ENCODE measurements at places on chromosomes 7 and 10.

DNA sequence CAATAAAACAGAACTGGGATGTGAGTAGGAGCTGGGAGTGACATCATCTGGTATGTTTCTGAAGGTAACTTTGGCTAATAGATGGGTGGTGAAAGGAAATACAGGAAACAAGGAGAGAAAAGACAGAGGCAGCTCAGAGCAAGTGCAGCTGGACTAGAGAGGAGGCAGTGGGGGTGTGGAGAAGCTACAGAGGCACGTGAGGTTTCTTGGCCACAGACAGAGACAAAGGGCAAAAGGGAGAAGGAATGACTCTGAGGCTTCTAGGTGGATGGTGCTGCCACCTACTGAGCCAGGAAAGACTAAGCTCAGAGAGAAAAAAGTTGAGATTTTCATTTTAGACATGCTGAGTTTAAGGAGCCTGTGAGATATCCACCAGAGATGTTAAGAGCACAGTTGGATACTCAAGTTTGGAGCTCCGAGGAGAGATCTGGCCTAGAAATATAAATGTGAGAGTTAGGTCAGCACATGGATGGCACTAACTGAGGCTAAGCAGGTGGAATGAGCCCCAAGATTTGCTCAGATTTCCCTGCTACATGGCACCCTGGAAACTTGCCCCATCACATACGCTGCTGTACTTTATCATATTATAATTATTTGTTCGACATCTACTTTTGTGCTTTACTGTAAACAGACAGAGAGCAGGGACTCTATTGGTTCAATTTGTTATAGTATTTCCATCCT, 293.0 kb upstream of the IMMP2L start:
- peak; percentile 91 for DNase-seq

DNA sequence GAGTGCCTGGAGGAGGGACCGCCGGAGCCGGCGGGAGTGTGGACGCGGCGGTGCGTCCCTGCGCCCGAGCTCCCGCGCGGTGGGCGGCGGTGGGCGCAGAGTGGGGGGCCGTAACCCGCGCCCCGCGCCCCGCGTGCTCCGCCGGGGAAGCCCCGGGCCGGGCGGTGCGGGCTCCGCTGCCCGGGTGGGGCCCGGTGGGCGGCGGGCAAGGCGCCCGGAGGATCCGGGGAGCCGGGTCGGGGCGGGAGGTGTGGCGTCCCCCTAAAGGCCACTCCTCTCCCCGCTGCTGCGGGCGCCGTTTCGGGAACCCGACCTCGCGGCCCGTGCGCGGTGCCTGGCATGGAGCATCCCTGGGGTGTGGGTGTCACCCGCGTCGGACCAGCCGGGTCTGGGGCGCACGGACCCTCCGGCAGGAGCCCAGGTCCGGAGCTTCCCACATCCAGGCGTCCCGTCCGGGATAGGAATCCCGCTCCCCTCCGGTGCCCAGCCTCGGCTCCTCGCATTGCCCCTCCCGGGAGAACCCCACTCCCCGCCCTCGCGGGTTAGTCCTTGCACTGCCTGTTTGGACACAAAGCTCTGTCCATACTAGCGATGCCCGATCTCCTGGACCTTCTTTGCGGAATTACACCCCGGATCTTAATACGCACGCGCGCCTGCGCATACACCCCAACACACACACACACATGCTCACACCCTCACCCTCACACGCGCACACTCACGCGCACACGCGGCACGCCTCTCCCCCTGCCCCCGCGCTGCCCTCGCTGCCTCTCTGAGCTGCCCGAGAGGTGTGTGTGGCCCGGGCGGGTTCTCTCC, 723 bp downstream of the MTURN start:
- DNase-seq, result peak; percentile 67

DNA sequence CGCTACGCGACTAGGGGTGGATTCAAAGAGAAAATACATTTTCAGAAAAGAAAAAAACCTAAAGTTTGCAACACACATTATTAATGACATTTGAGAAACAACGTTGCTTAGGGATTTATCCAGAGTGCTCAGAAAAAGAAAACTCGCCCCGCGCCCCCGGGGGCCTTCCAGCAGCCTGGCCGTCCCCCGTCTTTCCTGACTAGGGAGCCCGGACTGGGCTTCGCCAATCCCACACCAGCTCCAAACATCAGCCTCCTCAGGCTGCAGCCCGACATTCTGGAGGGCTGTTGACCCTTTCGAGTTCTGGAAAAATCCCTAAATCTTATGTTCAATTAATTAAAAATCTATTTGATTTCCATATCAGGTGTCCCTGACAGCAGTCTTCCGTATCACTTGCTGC, 48.6 kb downstream of the CLEC2L start:
- DNase-seq, result no peak

GRCh38 chr7:94649450-94649849, 6.5 kb downstream of the SGCE start:
- DNase-seq, result no peak

DNA sequence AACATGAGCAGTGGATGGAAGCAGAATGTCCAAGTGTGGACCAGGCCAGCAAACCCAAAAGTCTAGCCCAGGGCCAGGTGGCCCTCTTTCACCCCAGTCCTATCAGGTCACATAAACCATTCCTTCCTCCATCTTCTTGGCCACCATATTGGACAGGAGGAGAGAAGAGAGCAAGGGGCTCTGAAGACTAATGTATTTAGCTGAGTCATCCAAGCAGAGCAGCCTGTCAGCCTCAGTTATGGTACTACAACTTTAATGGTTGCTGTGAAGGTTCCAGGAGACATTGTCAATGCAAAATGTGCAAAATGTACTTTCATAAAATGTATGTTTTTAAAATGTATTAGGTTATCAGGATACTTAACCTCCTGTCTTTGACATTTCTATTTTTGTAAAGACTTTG, 159.5 kb downstream of the GPAM start:
- no peak for DNase-seq

DNA sequence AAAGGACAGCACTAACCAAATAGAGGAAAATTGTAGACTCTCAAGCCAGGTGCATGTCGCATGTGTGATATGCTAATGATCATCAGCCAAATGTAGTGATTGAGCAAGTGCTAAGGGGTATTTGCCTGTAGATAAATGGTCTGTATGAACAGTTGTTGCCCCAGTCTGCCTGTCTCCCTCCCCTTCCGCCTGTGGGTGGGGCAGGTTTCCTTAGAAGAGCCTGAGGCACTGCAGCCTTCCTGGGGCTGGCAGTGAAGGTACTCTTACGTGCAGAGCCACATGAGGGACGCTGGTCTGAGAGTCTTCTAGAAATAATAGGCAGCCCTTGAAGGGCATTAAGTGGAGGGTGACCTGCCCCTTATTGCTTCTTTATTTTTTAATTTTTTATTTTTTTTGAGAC, 152.1 kb downstream of the SNX10 start:
- DNase-seq, result no peak

DNA sequence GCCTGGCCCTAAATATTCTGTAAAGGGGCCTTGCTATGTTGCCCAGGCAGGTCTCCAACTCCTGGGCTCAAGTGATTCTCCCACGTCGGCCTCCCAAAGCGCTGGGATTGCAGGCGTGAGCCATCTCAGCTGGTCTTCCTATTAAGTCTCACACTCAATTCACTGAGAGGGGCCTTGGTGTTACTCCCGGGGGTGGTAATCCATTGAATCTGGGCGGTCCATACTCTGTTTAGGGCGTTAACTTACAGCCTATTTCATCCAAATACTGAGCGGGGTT, 665 bp upstream of the SRRT start:
- no peak for DNase-seq

- DNase-seq, result no peak
These were observed 47.4 kb upstream of the GNAI1 start for GRCh38 chr7:80087051-80087770.

DNA sequence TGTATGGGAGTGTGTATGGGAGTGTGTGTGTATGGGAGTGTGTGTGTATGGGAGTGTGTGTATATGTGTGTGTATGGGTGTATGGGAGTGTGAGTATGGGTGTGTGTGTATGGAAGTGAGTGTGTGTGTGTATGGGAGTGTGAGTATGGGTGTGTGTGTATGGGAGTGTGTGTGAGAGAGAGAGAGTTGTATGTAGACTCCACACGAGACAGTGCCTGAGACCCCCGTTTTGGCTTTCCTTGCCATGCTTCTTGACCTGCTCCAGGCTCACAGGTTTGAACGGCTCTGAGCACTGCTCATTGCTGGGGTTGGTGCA, 49.7 kb downstream of the COL17A1 start:
- no peak for DNase-seq

DNA sequence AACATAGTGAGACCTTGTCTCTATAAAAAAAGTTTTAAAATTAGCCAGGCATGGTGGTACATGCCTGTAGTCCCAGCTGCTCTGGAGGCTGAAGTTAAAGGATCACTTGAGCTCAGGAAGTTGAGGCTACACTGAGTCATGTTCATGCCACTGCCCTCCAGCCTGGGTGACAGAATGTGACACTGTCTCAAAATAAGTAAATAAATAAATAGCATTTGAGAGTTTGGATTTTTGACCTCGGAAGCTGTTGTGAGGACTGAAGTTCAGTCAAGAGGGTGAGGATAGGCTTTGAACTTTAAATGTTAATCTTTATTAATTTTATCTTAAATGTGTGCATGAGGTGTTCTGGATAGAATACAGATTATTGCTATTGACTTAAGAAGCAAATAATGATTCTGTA, 110.2 kb downstream of the GNAT3 start:
- DNase-seq, result no peak

GRCh38 chr7:151721694-151722093, 155.2 kb downstream of the PRKAG2 start:
- DNase-seq, result no peak

DNA sequence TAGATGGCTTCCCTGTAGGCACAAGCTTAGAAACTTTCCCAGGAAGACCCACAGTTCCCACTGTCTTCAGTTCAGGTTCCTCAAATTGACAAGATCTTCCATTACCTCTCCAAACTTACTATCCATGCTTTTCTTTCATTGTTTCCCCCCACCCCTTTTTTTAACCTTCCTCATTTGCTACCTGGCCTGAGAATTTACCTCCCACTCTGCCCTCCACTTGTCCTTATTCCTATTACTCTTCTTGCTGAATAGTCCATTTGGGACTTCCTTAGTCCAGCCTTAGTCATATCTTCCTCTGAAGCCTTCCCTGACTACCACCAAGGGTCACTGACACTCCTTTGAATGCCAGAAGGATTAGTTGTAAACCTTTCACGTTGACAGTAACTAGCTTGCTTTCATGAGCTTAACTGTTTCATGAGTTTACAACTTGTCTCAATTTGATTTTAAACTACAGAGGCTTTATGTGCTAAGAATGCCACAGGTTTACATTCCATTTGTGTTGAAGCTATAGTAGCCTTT, 1.2 kb upstream of the CALU start:
- no peak for DNase-seq

GRCh38 chr7:14377646-14378266, 388.3 kb upstream of the ETV1 start:
- no peak for DNase-seq

DNA sequence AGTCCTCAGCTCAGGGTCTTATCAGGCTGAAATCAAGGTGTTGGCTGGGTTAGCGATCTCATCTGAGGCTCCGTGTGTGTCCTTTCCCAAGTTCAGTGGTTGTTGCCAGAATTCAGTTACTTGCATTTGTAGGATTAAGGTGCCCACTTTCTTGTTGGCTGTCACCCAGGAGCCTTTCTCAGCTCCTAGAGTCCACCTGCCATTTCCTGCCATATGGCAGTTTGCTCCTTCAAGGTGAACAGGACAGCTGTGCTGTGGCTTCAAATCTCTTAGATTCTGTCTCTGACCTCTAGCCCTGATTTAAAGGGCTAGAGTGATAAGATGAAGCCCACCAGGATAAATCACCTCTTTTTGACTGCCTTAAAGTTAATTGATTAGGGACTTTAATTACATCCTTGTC, 1.0 kb upstream of the HIF1AN start:
- no peak for DNase-seq

- no peak for DNase-seq
These were observed 52.0 kb upstream of the FIGNL1 start for GRCh38 chr7:50502001-50502684.
